ENCODE measurements at places on chromosomes 1 and 21.
A peak's percentile ranks its signal among the peaks of the same experiment; 100 is the strongest.

- H3K27me3 ChIP-seq, result no peaks in the 10 kb centered on the region
- DNase-seq, result peak; percentile 52
- H3K27ac ChIP-seq, result no peak overlapping the region
- H3K4me1 ChIP-seq, result peaks cover 42% of the 10 kb centered on the region
- H3K4me3 ChIP-seq, result no peak overlapping the region
- no peaks in the 10 kb centered on the region for H3K36me3 ChIP-seq
Observed at GRCh38 chr1:58881471-58881994, 97.7 kb upstream of the JUN start.

DNA sequence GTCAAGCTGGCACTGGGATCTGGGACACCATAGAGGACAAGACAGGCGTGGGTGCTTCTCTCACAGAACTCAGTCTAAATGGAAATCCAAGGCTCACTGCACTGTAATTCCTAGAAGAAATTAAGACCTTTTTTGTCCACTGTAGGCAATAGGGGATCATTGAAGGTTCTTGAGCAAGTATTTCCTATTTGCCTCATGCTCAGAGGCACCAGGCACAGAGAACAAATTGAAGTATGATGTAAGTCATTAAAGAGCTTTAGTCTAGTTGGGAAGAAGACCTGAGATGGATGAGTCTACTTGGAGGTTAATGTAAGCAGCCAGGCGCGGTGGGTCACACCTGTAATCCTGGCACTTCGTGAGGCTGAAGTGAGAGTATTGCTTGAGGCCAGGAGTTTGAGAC, 34.6 kb downstream of the EIF2D start:
- H3K36me3 ChIP-seq, result no peaks in the 10 kb centered on the region
- no peak overlapping the region for H3K4me3 ChIP-seq
- no peak for DNase-seq
- H3K27me3 ChIP-seq, result no peaks in the 10 kb centered on the region
- no peak overlapping the region for H3K27ac ChIP-seq

GRCh38 chr1:156797212-156797871, 19.3 kb downstream of the SH2D2A start:
- DNase-seq, result no peak
- H3K27ac ChIP-seq, result no peak overlapping the region
- no peak overlapping the region for H3K4me3 ChIP-seq
- peaks cover 17% of the 10 kb centered on the region for H3K4me1 ChIP-seq

DNA sequence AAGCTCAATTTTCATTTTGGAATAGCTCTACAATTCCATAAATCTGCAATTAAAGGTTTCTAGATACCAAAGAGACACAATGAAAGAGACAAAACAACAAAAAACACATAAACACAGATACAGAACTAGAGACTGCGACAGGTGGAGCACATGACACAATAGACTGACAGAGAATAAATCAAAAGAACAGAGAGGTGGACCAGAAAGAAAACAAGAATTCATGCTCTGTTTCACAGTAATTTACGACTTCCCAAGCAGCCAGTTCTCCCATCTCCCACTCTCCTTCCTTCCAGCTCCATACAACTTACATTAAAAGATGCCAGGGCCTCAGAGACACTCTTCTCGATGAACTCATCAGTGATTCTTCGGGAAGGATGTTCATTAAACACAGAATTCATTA, 15.1 kb upstream of the RBM8A start:
- H3K4me3 ChIP-seq, result no peak overlapping the region
- no peak overlapping the region for H3K27ac ChIP-seq
- no peaks in the 10 kb centered on the region for H3K4me1 ChIP-seq
- H3K36me3 ChIP-seq, result peaks cover 19% of the 10 kb centered on the region
- no peaks in the 10 kb centered on the region for H3K27me3 ChIP-seq

GRCh38 chr1:245126530-245126929, 28.3 kb upstream of the KIF26B start:
- DNase-seq, result no peak
- H3K27me3 ChIP-seq, result no peaks in the 10 kb centered on the region
- H3K4me1 ChIP-seq, result peaks cover 7% of the 10 kb centered on the region
- no peak overlapping the region for H3K4me3 ChIP-seq
- no peak overlapping the region for H3K27ac ChIP-seq

DNA sequence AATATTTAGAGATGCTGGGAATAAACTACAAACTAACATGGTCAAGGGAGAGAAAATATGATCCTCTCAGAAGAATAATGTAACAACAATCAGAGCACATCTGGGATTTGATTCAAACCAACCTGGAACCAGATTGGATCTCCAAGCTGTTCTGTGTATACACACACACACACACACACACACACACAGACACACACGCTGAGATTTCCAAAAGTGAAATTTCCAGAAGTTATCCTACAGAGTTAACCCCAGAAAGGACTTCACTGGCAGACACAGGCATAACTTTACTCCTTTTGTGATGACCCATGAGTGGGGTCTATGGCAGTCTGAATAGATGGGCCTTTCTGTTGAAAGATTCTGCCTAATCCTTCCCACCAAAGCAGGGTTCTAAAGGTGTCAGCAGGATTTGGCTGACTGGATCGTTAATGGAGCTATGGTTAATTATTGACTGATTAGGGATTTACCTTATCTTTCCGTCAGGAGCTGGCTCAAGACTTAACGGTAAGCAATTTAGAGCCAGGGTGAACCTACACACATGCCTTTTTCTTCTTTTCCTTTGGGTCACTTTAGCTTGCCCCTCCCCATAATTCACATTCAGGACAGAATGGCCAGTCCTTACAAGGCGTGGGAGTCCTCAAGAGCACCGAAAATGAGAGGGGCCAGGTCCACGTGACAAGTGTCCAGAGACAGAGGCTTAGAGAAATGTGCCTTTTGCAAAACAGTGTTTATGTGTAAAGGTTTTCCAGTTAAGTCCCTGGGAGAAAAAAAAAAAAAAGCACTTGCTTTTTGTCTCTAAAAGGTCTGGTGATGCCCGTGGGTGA, 10.9 kb upstream of the PROX1 start:
- H3K27me3 ChIP-seq, result peaks cover 18% of the 10 kb centered on the region
- DNase-seq, result no peak
- H3K36me3 ChIP-seq, result no peaks in the 10 kb centered on the region
- H3K4me3 ChIP-seq, result no peak overlapping the region
- H3K27ac ChIP-seq, result no peak overlapping the region

GRCh38 chr1:102757363-102757762, 351.0 kb downstream of the COL11A1 start:
- no peak overlapping the region for H3K4me3 ChIP-seq
- no peaks in the 10 kb centered on the region for H3K27me3 ChIP-seq
- no peaks in the 10 kb centered on the region for H3K36me3 ChIP-seq
- DNase-seq, result no peak
- no peak overlapping the region for H3K27ac ChIP-seq
